ENCODE measurements at places on chromosomes 11 and 22.

DNA sequence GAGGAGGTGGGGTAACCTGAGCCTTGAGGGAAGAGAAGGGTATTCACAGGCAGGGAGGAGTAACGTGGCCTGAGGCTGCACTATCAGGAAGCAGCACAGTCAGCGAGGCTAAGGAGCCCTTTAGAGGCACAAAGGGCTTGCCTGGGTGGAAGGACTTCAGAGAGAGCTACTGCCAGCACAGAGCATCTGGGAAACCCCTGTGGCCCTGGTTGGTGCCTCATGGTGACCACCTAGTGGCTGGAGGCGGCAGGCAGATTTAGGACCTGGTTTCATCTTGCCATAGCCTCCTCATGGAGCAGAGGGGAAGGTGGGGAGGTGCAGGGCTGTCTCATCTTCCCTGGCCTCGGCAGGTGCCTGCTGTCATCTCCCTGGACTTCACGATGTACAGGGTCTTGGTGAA is 64.5 kb downstream of the MPPED1 start:
- DNase-seq: no peak

- no peak for DNase-seq
Observed at GRCh38 chr11:48013269-48013901, 33.0 kb downstream of the PTPRJ start.

DNA sequence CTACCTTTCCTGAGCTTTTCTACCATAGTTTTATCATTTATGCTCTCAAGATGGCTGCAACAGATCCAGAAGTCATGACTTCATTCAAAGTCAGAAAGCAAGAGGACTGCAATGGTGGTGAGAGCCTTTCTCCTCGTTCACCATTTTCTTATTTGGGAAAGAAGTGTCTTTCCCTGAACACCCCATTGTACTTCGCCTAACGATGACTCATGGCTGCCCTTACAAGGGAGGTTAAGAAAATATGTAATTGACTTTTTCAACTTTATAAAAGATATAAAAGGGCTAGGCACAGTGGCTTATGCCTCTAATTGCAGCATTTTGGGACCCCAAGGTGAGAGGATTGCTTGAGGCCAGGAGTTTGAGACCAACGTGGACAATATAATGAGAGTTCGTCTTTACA is 541.7 kb downstream of the METTL15 start:
- no peak for DNase-seq

DNA sequence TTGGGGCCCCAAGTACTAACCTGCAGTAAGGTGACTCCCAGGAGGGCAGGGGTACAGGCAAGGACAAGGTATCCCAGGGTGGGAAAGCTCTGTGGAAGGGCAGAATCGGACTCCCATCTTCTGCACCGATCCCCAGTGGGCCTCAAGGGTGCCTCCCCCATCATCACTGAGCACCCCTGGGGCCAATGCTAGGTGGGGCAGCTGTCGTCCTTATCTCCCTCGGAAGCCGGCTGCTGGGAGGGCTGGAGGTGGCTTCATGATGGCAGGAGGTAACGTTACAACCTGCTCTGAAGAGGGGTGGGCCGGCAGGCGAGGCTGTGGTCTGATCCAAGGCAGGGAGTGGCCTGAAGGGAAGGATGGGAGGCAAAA is 87.6 kb upstream of the LINC01488 start:
- no peak for DNase-seq

GRCh38 chr11:21912285-21912684 is 280.6 kb upstream of the ANO5 start:
- no peak for DNase-seq

GRCh38 chr22:37661160-37661924 is 2.8 kb downstream of the PDXP start:
- DNase-seq: no peak

DNA sequence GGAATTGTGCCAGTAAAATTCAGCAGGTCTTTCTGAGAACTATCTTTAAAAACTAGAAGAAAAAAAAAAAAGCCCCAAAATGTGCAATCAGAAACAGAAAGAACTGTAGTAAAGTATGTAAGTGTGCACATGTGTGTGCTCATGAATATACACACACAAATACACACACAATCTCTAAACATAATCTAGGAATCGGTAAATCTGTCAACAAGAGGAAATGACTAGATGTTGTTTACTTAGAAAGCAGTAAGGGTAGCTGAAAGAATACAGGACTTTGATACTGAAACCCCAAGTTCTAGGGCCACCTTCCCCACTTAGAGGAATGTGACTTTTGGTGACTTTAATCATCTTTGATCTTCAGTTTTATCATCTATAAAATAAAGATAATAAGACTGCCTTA is 13.2 kb downstream of the UEVLD start:
- no peak for DNase-seq

DNA sequence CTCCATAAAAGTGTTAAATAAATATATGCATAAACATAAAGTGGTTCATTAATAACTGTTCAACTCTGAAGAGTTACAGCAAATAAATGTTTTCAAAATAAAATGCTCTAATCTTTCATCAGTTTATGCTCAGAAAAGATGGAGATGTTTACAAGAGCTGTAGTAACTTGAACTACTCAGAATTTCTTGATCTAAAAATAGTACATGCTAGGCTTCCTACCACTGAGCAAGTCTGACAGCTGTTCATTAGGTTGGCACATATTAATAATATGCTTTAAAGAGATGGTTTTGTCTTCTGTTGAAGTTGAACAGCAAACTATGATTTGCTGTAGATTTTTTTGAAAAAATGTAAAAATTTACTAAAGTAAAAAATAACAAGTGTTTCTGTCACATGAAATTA is 10.8 kb upstream of the SLN start:
- no peak for DNase-seq

- no peak for DNase-seq
Observed at GRCh38 chr11:15707971-15708370, 593.2 kb downstream of the INSC start.

DNA sequence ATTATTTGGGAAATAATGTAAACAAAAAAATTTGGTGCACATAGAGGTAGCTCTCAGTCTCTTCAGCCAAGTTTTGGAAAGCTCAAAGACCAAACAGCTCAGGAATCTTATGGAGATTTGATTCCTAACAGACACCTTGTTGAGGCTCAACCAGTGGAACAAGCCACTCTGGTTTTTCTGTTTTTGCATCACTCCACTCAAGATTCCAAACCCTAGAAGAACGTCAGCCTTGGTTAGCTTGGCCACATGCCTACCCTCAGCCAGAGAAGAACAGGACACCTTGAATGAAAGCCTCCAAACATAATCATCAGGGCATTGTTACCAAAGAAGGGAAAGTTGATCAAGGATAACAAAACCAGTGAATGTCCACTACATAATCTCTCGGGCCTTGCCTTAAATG is 3.8 kb upstream of the SMCO4 start:
- DNase-seq: no peak

- DNase-seq: peak; percentile 4
Observed at GRCh38 chr11:62054484-62055121, 69.2 kb upstream of the INCENP start.

DNA sequence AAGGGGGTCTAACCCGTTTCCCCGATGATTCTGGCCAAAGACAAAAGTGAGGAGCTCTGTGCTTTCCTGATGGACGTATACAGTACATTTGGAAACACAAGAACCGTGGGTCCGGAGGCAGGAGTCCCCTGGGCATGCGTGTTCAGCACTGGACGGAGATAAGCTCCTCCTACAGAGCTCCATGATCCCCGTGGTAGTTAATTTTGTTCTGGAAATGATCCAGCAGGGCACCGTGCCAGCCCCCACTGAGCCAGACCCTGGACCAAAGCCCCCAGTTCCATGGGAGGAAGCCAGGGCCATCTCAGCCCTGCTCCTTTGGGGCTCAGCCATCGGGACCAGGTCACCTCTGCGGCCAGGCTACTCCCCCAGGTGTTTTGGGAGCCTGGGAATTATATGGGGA is 83.3 kb downstream of the TRMU start:
- no peak for DNase-seq

DNA sequence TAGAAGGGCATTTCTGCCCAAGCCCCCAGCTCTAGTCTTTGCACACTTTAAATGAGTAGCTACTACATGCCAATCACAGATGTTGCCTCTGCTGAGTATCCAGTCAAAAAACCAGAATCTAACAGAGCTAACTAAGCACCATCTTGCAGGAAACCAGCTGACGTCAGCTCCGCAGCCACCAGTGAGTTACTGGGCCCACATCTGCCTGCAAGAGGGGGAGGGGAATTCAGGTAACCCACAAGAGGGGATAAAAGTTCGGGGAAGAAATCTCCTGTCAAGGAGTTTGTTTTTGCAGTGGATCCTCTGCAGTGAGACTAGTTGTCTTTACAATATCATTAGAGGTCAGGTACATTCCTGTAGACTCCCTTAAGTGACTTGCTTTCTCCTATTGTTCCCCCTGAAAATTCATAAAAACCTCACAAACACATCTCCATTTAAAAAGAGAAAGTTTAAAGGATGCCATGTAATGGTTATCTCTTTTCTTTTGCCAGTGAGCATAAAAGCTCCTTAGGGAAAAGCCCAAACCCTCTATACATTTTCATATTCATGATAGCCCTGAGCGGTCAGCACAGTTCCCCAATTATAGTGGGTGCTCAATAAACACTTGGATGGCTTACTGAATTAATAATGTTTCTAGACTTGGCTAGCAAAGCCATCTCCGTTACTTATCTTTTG is 9.3 kb downstream of the CD44 start:
- DNase-seq: no peak

GRCh38 chr22:39906207-39906606 is 5.3 kb downstream of the GRAP2 start:
- DNase-seq: no peak

GRCh38 chr22:30205281-30206115 is 41.1 kb downstream of the LIF start:
- DNase-seq: no peak

- no peak for DNase-seq
Observed at GRCh38 chr22:36366291-36366708, 21.5 kb downstream of the MYH9 start.

DNA sequence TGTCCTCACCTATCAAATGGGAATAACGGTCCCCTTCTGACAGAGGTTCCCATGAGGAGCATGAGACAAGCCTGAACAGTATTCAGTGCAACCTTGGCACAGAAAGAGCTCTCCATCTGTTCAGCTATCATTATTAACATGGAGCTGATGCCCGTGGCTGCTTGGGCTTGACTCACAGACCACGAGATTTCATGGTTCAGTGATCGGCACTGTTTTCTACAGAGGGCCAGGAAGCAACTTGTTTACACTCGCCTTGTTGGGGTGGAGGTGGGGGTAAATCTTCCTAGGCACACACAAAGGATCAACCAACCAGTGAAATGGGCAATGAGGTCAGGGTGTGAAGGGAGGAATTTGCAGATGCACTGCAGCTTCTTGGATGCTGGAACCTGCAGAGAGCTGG is 88.2 kb downstream of the CWC15 start:
- DNase-seq: no peak

DNA sequence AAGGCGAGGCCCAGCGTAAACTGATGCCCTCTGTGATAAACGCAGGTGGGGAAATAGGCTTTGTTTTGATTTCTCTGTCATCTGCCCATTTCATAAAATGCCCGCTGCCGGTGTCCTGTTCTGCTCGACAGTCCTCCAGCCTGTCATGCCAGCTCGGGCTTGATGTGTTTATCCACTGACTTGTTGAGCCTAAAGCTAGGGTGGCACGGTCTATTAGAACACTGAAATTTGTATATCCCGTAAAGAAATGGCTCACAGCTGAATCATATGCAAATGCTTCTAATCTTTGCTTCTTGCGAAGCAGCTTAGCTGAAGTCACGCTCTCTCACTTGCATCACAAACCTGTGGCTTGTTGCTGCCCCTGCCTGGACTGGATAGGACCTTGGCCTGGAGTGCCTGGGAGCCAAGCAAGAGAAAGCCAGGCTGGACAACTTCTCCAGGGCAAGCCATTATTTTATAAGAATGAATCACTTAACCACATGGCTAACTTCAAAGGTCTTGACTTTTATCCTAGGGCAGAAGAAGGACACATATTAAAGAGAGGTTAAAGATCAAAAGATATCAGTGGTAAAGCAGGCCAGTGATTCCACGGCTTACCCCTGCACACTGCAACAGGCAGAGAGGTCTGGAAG is 33.1 kb downstream of the EHF start:
- DNase-seq: no peak

DNA sequence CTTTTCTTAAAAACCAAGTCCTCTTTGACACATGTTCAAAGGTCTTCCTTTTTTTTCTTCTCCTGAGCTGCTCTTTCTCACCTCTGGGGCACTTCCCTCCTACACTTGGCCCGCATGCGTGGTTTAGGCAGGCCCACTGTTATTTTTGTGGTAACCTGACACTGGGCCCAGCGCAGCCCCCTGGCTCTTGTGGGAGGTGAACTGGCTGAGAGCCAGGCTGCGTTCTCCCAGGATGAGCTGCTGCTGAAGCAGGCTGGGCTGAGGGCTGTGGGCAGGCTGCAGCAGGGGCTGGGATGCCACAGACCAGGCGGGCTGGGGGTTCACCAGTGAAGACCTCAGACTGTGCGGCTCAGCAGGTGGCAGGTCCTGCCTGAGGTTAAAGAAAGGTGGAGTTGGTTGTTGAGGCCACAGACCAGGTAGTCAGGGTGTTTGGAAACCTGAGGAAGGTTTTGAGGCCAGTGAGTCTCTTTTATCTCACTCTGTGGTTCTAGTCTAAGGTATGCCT is 72.4 kb downstream of the TEAD1 start:
- DNase-seq: peak; percentile 50

DNA sequence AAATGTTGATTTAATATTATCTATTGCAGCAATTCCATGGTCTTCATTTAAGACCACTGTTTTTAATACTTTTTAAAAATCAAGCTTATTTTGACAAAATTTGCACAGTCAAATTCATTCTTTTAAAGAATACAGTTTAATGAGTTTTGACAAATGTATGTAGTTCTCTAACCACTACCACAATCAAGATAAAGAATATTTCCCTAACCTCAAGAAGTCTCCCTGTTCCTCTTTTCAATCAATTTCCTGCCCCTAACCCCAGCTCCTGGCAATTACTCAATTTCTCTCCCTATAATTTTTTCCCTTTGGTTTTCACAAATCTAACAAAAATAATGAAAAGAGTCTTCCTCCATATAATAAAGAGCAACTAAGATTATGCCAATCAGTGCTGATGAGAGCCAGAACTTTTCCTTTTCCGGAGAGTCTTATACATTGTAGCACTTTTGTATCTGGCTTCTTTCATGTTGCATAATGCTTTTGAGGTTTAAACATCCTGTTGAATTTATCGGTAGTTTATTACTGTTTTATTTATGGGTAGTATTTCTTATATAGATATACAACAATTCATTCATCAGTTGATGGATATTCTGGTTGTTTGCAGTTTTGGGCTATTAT is 231.7 kb downstream of the AASDHPPT start:
- no peak for DNase-seq

DNA sequence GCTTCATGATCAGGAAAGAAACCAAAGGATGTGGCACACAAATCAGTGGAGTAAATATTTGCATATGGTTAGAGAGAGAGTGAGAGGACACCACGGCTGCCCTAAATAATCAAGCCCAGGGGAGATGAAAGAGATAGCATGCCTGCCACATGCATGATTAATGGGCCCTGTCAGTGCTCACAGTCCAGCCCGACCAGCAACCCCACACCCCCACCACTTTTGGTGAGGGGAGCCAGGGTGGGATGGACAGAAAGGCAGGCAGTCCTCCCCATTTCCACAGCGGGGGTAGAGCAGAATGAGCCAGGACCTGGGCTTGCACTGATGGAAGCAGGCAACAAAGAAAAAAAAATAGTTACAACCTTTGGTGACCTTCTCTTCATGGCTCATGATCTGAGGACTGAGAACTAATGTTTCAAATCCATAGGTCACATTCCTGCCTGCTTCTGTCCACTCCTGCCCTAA is 545.0 kb downstream of the ETS1 start:
- no peak for DNase-seq

GRCh38 chr11:94924171-94924572 is 49.2 kb downstream of the CWC15 start:
- no peak for DNase-seq

All from NCI-H187 (cell line).